ENCODE measurements at places on chromosomes 16 and 17. TPM values are rescaled to one million over a fixed set of nuclear protein-coding genes. Genes with fewer than 3 reads are reported as not detected.

DNA sequence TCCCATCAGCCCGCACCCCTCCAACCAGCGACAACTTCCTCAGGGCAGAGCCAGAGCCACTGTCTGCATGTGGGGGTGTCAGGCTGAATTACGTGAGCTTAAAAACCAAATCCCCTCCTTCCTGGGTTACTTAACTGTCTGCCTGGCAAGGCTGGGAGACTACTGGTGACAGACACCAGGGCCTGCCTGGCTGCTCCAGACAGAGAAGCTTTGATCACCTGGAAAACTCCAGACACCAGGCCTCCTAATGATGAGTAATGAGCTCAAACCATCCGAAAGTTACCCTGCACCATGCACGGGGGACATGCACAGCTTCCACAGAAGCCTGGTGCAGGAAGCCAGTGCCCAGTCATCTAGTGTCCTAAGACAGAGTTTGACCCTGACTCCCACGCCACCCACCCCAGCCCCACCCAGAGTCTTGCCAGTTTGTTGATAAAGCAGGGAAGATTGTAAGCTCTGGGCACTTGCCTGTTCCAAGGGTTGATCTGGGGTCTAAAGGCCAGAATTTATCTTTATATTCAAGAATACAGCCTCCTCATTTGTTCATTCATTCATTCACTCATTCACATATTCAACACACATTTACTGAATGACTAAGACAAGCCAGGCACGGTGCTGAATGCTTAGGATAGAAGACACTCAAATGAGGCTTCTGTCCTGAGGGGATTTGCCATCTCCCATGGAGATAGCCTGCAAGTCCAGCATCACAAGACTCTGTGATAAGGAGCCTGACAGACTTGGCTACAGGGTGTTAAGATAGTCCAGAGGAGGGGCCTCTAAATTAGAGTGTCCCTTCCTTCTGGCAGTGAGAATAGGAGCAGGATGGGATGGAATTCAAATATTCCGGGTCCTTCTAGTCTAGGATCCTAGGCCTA is 7.2 kb upstream of the CCDC182 start:
- DNase-seq: no peak

Gene SIRT7
- total RNA-seq: 26.2 TPM

Gene CMTM1
- total RNA-seq: 18.4 TPM

DNA sequence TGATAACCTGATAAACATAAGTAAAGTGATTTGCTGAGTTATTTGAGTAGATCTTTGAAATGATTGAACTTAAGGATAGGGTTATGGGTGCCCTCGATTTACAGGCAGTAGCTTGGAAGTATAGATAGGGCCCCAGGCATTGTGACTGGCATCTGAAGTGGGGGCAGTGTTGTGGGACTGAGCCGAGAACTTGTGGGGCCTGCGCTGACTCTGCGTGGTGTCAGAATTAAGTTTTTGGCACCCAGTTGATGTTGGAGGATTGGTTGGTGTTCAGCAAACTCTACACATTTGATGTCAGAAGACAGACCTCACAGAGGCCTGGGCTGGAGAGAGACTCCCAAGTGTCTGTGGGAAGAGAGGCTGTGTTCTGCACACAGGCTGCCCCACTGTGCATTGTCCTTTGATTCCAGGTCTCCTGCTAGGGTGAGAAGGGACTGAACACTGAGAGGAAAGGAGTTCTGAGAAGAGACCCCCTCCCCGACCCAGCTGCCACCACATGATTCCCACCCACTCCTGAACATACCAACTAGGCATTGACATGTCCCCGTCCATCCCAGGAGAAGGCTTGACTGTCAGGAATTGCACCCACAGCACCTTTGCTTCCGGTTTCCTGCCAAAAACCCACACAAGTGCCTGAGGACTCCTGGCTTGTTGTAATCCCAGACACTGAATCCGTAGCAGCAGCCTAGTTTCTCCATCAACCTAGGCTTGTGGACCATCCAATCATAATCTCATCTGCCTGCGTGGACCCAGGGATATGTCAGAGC is 4.5 kb downstream of the ZNF267 start:
- DNase-seq: no peak

DNA sequence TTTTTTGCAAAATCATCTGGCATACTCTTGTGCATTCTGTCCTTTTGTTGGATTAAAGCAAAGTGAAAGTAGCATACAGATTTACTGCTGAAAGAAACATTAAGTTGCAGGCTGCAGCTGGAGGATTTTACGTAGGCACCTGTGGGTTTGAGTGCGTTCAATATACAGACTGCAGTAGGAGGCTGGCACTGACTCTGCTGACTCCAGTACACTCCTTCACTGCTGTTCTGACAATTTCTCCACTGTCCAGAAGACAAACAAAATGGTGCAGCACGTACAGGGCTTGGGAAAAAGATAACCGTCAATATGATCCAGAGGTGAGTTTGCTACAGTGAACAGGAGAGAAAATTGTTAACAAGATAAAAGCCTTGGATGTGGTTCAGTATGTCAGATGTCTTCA is 73.3 kb downstream of the TANC2 start:
- no peak for DNase-seq

Gene ABCA3
- 19.6 TPM for total RNA-seq

- no peak for DNase-seq
Measured at GRCh38 chr17:9192010-9192409, 170.7 kb downstream of the NTN1 start.
